NCI-H460 (cell line): ENCODE measurements at places on chromosomes 3 and 15.
A peak's percentile ranks its signal among the peaks of the same experiment; 100 is the strongest.

- DNase-seq, result peak; percentile 77
Observed at GRCh38 chr15:26891448-26892181, 24.8 kb downstream of the GABRA5 start.

DNA sequence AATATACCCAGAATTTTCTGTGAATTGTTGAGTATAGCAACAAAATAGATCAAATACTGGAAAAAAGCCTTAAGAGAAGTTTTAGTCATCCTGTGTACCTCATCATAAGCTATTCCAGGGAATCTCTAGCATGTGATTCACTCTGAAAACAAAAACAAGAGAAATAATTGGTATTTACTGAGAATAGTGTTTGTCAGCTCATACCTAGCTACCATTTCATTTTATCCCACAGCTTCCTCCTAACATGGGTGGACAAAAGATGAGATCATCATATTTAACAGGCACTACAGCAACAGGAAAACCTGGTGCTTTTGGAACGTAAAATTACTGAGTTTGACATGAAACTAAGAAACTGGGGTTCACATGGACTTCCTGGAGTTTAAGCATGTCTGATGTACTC is 753.5 kb upstream of the NECTIN3 start:
- DNase-seq, result no peak

DNA sequence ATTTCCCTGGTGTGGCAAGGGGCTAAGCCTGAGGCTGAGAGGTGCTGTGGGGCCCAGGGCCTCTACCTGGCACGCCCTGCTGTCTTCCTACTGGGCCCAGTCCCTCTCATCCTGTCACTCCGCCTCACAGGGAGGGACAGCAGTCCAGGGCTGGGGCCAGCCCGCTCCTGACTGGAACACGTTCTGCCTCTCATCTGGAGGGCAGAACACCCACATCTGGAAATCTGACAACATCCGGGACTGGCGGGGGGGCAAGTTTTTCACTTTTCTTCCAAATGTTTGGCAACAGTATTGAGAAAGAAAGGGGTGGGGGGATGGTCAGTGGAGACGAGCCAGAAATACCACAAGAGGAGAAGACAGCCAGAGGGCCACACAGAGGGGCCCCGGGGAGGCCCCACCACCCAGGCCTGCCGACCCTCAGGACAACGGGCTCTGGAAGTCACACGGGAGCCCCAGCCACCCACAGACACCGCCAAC is 1.8 kb upstream of the MYL3 start:
- no peak for DNase-seq

DNA sequence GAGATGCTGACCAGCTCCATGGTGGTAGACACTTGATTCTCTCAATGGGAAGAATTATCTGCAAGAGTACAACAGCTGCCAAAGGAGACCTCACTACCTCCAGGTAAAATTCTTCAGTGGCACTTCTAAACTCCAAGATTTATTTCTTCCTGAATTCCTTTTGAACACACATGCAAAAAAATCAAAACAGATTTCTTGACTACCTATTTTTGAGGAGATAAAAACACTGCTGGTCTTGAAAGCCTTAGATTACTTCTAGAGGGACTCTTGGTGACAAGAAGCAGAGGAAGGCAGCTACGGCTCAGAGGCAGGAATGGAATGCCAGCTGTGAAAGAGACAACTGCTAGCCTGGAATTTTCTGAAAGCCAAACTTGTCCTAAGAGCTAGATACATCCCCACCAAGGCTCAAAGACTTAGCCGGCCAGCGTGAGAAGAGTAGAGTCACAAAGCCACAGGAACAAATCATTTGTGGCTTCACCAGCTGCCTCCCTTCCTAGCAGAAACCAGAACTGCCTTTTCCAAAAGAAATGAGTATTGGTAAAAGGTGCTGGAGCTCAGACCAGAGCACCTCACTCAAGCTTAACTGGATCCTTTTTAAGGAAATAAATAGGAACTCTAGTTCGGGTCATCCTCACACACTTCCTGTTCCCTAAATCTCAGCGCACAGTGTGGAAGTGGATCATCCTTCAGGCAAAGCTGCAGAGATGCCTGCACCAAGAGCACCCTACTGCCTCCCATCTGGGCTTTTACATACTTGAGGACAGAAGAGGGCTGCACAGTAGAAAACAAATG is 32.6 kb downstream of the CLK3 start:
- DNase-seq, result no peak

DNA sequence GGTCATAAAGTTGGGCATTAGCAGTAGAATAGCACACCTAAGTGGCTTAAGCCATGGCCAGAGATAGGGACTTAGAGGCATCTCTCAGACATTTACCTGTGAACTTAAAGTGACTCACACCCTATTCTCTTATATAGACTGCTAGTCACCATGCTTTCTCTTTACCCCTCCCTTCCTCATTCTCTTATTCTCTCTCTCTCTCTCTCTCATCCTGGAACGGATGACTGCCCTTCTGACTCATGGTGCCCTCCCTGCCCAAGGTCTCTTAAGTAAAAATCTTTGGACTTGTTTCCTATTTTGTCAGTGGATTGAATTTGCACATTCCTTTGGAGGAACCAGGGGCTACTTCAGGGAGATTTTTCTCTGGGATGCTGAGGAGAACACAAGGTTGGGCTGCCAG is 58.8 kb downstream of the NPAP1 start:
- no peak for DNase-seq

DNA sequence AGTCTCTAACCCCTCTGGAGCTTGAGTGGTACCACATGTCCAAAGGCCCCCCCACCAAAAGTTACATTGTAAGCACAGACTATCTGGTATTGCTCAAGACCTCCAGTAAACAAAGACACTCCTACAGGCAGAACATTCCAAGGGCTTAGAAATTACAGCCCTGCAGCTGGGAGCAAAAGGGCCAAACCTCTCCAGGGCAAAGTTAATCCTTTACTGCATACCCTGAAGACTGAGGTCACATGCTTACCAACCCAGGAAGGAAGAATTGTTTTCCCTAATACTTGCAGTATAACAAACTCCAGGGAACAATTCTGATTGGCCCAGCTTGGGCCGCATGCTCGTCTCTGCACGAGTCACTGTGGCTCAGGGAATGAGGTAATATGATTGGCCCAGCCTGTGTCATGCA is 266.1 kb upstream of the NR2F2 start:
- no peak for DNase-seq

GRCh38 chr3:166836836-166837235 is 543.3 kb downstream of the ZBBX start:
- DNase-seq, result no peak

DNA sequence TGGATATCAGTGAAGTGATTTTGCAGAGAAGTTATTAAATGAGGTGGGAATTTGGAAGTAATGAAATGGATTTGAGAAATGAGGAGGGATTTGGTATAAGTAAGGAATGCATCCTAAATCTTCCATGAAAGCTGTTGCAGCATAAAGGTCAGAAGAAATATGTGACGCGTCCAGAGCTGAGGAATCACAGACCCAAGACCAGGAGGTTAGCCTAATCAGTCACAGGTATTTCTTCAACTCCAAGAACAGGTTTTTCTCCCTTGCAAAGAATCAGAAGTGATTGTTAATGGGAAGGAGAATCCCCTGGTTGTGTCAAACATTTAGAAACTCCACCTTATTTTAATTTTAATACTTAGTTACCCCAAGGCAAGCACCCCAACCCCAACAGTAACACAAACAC is 253.2 kb downstream of the MEX3B start:
- no peak for DNase-seq

GRCh38 chr3:134992586-134992985 is 197.5 kb downstream of the EPHB1 start:
- no peak for DNase-seq

DNA sequence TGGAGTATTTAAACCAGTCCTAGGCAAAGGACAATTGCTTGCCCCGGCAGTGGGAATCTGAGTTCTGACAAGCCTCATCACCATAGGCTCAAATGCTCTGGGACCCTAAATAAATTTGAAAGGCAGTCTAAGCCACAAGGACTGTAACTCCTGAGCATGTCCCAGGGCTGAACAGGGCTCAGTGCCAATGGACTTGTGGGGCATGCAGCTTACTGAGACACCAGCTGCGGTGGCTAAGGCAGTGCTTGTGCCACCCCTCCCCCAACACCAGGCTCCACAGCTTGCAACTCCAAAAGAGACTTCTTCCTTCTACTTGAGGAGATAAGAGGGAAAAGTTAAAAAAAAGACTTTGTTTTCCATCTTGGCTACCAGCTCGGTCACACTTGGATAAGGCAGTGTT is 289.7 kb upstream of the DCBLD2 start:
- DNase-seq, result no peak

- DNase-seq, result no peak
Observed at GRCh38 chr15:101054116-101054515, 135.0 kb downstream of the LRRK1 start.
